Activated T-cell treated with anti-CD3 and anti-CD28 coated beads, Interleukin-2, amount 50 U/mL, for 24 hours (primary cell): ENCODE measurements at places on chromosomes 2 and 18.

GRCh38 chr2:182761903-182762302 lies 45.8 kb downstream of the DNAJC10 start:
- no peak for DNase-seq

DNA sequence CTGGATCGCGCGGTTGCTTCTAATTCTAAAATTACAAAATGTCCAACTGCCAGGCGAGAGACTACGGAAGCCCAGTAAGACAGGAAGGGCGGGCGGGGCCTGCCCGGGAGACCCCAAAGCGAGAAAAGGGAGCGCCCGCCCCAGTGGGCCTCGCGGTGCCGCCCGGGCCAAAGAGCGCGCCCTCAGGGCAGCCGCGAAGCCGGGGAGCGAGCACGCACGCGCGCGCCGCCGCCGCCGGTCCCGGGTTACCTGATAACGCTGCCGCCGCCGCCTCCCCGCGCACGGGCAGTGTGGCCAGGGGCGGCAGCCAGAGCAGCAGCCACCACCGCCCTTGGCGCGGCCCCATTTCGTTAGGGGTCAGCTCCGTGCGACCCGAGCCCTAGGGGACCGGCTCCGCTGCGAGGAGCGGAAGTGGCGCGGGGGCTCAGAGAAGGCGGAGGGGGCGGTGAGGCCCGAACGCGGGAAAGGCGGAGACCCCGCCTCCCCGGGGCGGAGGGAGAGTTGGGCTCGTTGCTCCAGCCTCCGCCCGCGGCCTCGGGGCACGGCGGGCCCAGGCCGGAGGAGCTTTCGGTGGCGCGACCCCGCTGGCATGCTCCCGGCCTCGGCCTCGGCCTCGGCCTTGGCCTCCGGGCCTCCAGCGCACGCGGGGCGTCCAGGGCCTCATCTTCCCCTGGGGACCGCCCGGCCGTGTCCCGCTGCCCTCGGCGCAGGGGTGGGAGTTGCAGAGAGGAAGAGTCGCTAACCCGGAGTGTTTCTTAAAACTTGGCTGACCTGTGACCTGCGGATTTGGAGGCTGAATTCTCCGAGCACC lies at the start of gene NEMP2:
TSS of gene NEMP2 (minus strand) at position 413 of the 811 bp plus-strand sequence. CDS start at position 346, 67 bp downstream.
- DNase-seq: peak; percentile 93

GRCh38 chr2:158753641-158754611 lies 41.2 kb upstream of the DAPL1 start:
- DNase-seq: no peak

GRCh38 chr2:18998491-18998890 lies 359.9 kb downstream of the OSR1 start:
- DNase-seq: no peak

DNA sequence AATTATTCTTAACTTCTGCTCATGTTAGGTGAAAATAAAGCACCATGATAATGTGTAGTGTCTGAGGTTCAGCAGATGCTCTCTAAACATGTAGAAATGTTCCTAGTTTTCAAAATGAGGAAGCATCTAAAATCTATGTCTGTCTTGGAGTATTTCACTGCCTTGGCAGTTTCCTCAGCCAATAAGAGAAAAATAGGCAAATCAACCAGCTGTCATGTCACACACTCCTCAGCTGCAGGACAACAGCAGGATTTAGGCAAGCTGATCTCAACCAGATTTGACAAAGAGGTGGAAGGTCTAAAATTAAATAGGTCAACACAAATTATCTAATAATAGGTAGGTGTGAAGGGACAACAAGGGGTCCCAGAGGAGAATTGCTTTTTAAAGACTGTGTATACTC lies 164.1 kb upstream of the BOD1L2 start:
- no peak for DNase-seq

DNA sequence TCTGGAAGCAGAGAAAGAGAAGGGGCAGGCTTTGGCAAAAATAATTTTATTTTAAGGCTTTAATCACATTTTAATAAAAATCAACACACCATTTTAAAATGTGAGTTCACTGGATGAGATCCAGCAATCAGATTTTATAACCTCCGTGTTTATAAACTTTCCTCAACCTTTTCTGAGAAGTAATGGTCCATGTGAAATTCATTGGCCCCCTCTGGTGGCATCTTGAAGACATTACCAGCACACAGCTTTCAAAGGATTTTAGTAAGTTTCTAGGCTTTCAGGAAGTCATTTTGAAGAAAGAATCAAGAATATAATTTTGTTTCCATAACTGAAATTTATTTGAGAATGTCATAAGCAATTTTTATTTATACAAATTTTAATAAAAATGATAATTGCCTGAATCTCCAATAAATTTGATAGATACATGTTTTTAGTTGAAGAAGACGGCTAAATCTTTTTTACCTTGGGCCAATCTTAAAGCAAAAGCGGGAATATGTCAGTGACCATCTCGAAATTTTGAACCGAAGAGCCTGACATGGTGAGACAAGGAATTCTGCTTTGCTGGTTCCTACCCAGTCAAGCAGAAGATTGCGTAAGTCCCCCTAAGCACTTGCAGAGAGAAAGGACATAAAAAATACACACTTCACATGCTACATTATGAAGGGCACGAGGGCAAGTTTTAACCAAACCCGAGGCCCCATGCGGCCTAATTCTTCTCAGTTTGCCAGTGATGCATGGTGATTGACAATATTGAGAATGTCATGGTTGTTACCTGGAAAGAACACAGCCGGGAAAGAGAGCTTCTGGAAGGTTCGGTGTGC lies 128.4 kb upstream of the CBLN2 start:
- DNase-seq: no peak

- DNase-seq: no peak
Observed at GRCh38 chr2:192957425-192957824, 762.7 kb upstream of the TMEFF2 start.

- no peak for DNase-seq
Observed at GRCh38 chr2:112727276-112728028, 6.6 kb downstream of the NT5DC4 start.

GRCh38 chr18:49976795-49977560 lies 163.6 kb upstream of the ACAA2 start:
- DNase-seq: no peak

DNA sequence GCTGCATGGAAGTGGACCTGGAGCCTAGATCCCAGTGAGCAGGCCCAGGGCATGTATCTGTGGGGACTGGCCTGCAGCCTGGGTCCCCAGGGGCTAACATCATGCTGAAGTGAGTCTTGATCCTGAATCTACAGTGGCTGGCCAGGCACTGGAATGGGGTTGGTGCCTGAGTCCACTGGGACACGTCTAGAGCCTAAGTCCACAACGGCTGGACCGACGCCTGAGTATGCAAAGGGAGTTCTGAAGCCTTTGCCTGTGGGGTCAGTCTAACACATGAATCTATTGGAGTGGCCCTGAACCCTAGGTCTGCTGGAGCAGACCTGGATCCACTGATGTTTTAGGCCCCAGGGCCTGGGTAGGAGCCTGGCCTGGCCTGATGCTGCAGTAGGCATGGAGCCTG lies 665.5 kb downstream of the DCDC2C start:
- DNase-seq: no peak

GRCh38 chr2:238040918-238041317 lies 19.9 kb upstream of the SCLY start:
- DNase-seq: no peak

GRCh38 chr2:137872577-137872976 lies 91.7 kb upstream of the HNMT start:
- no peak for DNase-seq

GRCh38 chr2:10947005-10947440 lies 35.3 kb downstream of the KCNF1 start:
- DNase-seq: no peak

GRCh38 chr18:58348951-58349350 lies 279.9 kb downstream of the ALPK2 start:
- no peak for DNase-seq

DNA sequence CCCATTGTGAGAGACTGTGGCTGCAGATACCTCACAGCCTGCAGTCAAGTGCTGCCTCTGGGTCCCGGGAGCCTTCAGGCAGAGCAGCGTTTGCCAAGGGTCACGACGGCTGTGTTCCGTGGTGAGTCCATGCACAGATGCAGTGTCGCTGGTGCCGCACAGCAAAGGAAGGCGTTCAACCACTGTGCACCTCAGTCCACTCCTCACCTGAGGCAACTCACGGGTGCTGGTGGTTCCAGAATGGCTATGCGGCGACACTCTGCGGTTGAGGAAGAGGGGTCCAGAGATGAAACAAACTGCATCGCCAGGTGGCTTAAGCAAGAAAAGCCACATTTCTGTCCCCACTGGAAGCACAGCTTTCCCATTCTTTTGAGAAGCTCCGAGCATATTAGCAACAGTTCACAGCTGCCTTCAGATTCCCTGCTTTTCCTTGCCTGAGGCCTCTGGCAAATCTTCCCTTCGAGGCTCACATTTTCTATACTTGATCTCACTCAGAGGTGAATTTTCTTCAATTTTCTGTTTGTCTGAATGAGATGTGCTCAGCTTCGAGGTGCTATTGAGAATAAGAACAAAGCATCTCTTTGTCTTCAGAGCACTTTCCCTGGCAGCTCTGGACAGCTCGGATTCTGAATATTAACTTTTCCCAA lies 208.8 kb upstream of the TWIST2 start:
- no peak for DNase-seq

GRCh38 chr2:160566717-160567116 lies 73.1 kb upstream of the RBMS1 start:
- DNase-seq: no peak

- DNase-seq: no peak
Observed at GRCh38 chr18:63175264-63175663, 144.3 kb downstream of the BCL2 start.

GRCh38 chr2:237199577-237199976 lies 113.9 kb downstream of the COPS8 start:
- no peak for DNase-seq

DNA sequence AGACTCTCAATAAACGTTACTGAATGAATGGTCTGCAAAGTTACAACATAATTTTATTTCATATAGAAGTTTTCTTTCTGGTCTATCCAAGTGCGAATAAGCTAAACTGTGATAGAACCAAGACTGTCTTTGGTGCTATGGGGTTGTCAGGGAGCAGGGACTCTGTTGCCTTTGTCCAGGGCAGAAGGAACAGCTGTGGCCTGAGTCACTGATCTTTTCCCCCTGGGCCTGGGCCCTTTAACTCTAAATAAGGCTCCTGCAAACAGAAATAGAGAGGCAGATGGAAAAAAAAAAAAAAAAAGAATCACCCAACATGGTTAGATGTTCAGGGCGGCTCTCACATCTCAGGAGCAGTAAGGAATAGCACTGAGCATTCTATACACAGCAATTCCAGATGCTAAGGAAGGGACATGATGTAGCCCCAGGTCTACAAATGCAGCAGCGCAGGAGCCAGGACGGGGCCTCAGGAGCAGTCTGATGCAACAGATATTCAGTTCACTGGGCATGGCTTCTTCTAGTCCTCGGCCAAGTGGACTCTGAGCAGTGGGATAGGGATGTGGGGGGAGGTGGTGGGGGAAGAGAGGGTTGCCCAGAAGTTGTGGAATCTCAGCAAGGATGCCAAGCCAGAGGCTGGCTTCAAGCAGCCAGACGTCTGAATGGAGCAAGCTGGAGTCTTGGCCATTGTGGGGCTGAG lies 247.1 kb upstream of the SIX2 start:
- no peak for DNase-seq

GRCh38 chr18:79458131-79458838 lies 62.6 kb downstream of the NFATC1 start:
- DNase-seq: no peak

GRCh38 chr2:86703704-86704361 lies 16.3 kb upstream of the RMND5A start:
- DNase-seq: no peak

DNA sequence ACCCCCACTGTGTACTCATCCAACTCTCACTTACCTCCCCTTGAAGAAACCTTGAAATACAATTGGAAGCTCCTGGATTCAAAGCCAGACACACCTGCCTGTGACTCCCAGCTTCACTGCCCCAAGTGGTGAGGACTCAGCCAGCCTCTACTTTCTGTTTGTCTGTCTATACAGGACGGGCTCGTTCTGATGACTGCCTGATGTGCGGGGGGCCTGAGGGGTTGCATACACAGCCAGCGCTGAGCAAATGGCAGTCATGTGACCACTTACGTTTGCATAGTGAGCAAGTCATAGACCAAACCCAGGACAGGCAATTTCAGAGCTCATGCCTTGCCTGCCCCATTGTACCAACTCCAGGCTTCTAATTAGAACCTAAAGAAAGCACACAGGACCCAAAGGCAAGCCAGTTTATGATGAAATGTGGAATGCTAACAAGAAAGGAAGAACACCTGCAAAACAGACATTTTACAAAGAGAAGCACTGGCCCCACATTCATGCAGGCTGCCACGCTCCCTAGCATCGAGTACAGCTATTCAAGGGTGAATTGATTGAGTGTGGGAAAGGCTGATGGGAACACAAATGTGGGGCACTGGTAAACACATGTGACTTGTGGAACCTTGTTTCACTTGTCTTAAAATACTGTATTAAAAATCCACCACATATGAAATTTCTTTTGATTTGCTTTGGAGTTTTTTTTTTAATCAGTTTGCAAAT lies 137.8 kb downstream of the LNPK start:
- DNase-seq: no peak

GRCh38 chr18:37249895-37250618 lies 315.5 kb downstream of the CELF4 start:
- no peak for DNase-seq

DNA sequence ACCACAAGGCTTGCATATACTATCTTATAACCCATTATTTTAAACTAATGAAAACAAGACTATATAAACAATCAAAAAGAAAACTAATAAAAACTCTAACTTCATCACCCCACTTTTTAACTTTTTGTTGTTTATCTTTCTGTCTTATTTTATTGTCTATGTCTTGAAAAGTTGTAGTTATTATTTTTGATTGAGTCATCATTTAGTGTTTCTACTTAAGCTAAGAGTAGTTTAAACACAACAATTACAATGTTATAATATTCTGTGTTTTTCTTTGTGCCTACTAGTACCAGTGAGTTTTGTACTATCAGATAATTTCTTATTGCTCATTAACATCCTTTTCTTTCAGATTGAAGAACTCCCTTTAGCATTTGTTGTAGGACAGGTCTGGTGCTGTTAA lies 318.7 kb upstream of the ATP5MC3 start:
- DNase-seq: no peak

DNA sequence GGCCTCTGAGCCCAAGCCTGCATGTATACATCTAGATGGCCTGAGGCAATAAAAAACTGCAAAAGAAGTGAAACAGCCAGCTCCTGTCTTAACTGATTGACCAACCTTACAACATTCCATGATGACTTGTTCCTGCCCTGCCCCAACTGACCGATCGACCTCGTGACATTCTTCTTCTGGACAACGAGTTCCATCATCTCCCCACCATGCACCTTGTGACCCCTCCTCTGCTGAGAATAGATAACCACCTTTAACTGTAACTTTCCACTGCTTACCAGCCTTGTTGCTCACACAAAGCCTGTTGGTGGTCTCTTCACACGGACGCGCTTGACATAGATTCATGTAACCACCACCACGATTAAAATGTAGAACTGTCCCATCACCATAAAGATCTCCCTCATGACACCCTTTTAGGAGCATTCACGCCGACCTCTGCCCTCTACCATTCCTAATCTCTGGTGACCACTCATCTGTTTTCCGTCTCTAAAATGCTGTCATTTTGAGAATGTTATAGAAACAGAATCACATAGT lies 120.1 kb upstream of the REV1 start:
- no peak for DNase-seq

DNA sequence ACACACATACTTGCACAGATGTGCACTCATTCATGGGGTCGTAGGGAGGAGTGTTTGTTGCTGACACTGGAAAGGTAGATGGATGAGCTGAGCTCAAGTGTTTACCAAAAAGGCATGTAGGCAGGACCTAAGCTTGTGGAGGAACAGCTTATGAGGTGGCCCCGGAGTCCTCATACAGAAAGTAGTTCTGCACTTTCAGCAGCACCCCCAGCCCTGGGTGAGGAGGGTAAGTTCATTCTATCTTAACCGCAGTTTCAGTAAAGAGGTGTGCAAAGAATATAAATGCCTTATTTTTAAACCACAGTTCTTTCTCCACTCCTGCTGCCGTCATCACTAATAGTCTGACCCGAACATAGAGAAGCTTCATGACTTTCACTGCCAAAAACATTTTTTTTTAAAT lies 31.7 kb upstream of the RNF152 start:
- no peak for DNase-seq
